ENCODE measurements at places on chromosomes 3 and 15.

GRCh38 chr15:73996267-73996666 lies 1.8 kb downstream of the PML start:
- DNase-seq: no peak

DNA sequence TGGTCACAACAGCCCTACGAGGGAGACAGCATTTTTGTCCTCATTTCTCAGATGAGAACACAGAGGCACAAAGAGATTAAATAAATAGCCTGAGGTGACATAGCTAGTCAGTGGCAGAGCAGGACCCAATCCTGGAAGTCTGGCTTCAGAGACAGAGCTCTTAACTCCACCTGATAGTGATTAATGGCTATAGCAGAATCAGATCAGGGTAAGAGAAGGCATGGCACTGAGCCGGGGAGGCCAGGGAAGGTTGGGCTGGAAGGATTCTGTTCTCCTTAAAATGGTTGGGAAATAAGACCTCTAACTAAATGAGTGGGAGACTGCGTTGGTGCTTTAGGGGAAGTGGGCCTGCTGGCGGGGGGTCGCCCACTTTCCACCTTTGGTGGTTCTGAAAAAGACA lies 104.5 kb downstream of the VGLL4 start:
- no peak for DNase-seq

GRCh38 chr15:59741274-59741906 lies 52.3 kb upstream of the BNIP2 start:
- DNase-seq: peak; percentile 10

DNA sequence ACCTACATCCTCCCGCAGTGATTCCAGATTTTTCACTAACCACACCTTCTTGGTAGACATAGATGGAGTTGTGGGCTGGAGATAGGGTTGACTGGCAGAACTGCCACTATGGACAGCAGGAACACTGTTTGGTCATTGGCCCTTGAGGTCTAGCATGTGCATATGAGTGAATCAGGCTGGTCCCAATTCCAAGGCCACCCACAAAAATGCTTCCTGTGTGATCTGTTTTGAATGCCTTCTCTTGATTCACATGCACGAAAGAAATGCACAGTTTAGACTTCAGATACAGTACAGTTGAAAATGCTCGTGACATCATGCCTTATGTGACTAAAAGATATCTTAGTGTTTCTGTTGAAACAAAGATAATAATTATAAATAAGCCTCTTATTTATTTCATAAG lies 285.8 kb upstream of the SEMA6D start:
- DNase-seq: no peak

- peak; percentile 9 for DNase-seq
Measured at GRCh38 chr3:155791190-155791589, 14.9 kb downstream of the C3orf33 start.

- peak; percentile 34 for DNase-seq
Measured at GRCh38 chr15:43376017-43376705, 5.3 kb downstream of the TUBGCP4 start.

GRCh38 chr15:56985856-56986255 lies 67.4 kb downstream of the TCF12 start:
- peak; percentile 62 for DNase-seq
